HS-27A (cell line): ENCODE measurements at places on chromosomes 6 and 20.

- peak; percentile 9 for DNase-seq
Observed at GRCh38 chr6:16799279-16800193, 38.3 kb upstream of the ATXN1 start.

- DNase-seq: no peak
Observed at GRCh38 chr6:52532457-52532856, 44.4 kb downstream of the TRAM2 start.

- no peak for DNase-seq
Observed at GRCh38 chr6:45984788-45985425, 30.8 kb downstream of the CLIC5 start.

- DNase-seq: no peak
Observed at GRCh38 chr6:14476793-14477531, 359.4 kb downstream of the CD83 start.

GRCh38 chr20:40851051-40851450 is 162.0 kb upstream of the MAFB start:
- DNase-seq: no peak

GRCh38 chr20:20203784-20204183 is 151.5 kb downstream of the CFAP61 start:
- DNase-seq: no peak

- DNase-seq: no peak
Observed at GRCh38 chr6:132788658-132789395, 9.6 kb downstream of the SLC18B1 start.

DNA sequence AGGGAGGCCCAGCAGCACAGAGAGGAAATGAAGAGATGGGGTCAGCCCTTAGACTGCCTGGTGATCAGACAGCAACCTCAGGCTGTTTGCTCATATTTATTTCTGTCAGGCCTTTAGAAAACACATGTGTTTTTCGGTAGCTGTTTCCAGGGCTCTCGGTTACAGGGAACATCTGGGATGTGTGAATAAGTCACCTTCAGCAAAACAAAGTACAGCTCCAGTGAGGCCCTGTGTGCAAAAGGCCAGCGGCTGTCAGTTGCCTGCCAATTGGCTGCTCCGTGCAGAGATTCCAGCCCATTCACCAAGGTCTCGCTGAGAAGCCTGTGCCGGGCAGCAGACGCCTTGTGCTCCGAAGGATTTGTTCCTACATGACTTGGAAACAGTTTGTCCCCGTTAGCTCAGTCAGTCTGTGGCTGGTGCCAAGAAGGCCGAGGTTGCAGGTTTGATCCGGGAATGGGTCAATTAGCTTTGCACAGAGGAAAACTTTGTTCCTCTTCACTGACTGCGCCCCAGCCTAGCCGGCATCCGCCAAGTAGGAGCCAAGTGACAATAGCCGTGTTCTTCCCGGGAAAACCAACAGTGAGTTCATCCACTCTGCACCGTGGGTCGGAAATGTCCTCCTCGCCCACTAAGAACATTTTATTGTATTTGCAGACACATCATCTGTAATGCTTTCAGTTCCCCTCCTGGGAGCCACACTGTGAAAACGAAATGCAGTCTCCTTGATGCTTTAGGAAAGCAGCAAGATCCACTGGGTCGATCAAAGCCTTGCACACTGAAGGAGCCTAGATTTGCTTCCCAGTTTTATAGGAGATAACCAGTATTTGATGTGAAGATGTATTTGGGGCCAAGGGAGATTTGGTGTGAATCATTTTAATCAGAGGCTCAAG is 315.4 kb upstream of the CDYL start:
- DNase-seq: no peak

DNA sequence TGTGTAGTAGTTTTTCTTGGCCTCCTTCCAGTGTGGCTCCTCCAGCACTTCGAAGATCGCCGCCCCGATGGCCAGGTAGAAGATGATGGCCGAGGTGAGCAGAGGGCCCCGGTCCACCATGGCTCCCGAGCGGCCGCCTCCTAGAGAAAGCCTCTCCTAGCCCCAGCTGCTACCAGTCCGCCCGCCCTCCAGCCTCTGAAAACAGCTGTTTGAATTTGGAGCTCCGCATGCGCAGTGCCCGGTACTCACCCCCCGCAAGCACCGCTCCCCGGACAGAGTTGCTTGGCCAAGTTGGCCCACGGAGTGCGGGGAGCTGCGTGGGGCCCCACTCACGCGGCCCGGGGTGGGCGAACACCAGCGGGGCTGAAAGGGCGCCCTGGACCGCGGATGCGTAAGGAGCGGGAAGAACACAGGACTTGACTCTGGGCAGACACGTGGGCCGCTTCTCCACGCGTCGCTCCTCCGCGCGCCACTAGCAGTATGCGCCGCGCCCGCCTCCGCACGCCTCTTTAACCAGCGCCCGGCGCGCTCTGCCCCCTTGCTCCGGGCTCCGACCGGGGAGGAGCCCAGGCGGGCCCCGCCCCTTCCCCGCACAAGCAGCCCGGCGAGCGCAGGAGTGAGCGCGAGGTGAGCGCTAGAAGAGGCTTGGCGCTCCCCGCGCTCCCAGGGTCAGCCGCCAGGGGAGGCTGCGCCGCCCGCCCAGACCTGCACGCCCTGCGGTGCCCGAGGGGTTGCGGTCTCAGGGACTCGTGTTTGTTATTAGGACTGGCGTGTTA is at the start of gene KCNK5:
KCNK5 (minus strand) TSS at position 484 of the 776 bp plus-strand sequence; CDS start at position 120, 364 bp downstream.
- no peak for DNase-seq

GRCh38 chr6:37840940-37841300 is 21.4 kb downstream of the ZFAND3 start:
- no peak for DNase-seq

- DNase-seq: no peak
Observed at GRCh38 chr20:9075264-9076095, 6.6 kb downstream of the PLCB4 start.

DNA sequence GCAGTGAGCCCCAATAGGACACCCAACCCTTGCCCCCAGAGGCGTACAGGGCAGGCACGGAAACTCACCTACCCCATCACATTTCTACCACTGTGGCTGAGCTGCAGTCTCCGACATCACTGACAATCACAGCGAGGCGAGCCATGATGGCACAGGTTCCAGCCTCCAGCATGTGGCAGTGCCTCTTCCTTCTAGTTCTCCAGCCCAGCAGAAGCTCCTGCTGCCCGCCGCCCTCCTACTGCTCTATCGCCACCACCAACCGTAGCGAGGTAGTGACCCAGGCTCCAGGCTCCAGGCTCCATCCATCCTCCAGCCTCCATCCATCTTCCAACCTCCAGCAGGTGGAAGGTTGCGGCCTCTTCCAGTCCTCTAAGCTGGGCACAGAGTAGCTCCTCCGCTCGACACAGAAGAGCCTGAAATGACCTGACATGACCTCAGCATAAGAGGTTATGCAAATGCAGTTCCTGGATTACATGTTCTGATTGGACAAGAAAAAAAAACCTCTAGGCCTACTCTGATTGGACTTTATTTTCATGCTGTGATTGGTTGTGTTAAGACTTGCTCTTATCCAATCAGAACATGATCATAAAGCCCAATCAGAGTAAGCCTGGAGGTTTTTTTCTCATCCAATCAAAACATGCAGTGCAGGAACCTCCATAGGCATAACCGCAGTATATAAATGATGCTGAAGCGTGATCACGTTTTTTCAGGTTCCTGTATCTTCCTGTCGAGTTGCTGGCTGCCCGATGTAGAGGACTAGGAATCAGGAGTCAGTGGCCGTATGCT is 438.9 kb upstream of the ZNF337 start:
- no peak for DNase-seq

DNA sequence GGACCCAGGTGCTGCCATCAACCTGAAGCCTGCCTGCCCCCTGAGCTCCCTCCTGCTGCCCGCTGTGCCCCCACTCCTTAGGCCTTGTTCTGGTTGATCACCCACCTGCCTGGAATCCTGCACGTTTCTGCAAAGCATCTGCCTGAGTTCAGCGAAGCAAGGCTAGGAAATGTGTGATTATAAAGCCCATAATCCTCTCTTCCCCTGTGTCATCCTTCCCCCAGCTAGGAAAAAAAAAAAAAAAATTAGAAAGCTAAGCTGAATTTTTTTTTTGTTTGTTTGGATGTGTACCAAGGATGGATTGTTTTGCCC is 93.2 kb downstream of the FOXA2 start:
- DNase-seq: no peak

DNA sequence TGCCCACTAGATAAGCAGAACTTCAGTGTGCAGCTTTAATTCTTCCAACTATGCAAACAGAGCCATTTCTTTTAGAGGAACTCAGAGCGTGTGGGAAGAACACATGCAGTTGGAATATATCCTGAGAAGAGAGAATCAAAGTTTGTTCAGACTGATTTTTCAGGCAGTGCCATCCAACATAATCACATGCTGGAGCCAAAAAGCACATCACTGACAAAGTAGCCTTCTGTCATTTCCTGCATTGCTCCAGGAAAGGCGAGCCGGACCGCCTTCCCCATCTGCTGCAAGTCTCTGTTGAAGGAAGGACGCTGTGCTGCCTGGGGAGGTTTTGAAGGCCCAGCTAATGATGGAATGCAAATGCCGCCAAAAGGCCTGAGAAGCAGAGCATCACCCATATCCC is 98.4 kb downstream of the DOK5 start:
- no peak for DNase-seq

DNA sequence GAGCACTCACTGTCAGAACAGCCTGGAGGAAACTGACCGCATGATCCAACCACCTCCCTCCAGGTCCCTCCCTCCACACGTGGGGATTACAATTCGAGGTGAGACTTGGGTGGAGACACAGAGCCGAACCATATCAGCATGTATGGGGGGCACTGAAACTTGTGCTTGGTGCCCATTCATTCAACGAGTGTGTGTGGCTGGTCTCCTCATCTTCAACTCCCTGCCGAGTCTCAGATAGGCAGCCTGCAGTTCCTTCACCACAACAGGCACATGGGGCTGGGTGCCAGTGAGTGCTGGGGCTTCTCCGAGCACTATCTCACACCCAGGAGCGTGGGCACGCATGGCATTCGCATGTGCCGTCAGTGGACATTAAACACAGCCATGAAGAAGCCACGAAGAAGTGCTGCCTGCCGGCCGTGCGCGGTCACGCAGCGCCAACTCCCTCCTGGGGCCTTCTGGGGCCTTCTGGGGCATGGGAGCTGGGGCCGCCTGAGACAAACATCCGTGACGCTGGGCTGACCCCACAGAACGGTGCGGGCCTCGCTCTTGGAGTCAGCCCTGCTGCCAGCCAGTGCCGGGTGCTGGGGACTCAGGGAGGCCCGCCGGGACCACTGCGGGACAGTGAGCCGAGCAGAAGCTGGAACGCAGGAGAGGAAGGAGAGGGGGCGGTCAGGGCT is 714 bp upstream of the RTEL1 start:
- no peak for DNase-seq
